CD4-positive, alpha-beta T cell treated with Interleukin-4 for 1 hour (primary cell): ENCODE measurements at places on chromosomes 1 and 21.

DNA sequence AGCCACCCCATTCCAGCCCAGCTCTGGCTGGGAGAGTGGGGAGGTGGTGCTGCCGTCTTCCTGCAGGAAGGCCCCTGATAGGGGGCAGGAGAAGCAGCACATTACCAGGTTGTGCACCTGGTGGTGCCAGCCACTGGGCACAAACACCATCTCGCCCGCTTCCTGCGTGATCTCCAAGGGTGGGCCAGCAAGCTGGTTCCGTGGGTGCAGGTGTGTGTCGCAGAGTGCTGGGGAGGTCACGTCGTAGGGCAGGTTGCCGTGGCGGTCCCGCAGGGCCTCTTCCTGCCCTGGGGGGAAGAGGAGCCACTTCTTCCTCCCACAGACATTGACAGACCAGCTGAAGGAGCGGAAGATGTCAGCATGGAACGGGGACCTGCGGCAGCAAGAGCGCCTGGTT, 1.8 kb downstream of the JMJD4 start:
- no peak for DNase-seq

DNA sequence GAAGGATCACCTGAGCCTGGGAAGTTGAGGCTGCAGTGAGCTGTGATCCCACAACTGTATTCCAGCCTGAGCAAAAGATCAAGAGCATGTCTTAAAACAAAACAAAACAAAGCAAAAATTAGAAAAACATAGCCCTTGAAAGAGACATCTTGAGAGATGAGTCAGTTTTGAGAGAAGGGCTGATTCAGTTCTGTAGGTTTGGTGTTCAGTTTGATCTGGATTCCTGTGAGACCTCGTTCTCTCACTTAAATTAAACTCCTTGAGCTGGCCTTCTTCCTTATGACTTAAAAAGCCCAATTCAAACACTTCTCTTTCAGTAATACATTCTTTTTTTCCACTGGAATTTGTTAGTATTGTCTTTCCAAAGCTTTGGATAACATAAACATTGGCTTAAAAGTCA, 164.2 kb downstream of the NRIP1 start:
- DNase-seq = no peak

DNA sequence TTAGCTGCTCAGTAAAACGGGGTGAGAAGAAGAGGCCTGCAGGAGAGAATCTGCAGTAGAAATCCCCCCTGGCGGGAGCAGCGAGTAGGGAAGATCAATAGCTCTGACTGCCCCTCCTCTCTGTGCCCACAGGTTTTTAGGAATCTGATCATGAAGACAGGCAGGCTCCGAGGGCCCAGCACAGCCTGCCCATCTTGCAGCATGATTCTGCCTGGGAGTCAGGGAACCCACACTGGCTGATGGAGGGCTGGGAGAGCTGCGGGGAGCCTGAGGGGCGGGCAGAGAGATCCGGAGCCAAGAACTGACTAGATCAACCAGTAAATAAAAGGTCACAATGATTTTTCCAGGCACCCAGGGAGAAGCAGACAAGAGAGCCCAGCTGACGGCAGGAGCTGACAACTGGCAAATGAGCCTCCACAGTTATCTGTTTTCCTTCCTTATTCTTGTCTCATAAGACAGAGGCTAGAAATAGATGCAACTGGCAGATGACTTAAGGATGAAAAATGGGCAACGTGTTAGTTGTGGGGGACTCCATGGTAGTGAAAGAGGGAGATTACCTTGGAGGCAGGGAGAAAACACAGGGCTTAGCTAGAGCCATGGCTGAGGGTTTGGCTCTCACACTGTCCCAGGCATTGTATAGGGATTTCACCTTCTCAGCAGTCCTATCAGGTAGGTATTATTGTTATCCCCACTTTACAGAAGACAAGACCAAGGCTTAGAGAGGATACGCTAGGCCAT, 116.2 kb downstream of the PLXNA2 start:
- no peak for DNase-seq

- peak; percentile 18 for DNase-seq
These were observed 136.5 kb downstream of the RERE start for GRCh38 chr1:8680664-8681650.

GRCh38 chr1:38076038-38076437, 29.4 kb upstream of the POU3F1 start:
- DNase-seq = no peak

DNA sequence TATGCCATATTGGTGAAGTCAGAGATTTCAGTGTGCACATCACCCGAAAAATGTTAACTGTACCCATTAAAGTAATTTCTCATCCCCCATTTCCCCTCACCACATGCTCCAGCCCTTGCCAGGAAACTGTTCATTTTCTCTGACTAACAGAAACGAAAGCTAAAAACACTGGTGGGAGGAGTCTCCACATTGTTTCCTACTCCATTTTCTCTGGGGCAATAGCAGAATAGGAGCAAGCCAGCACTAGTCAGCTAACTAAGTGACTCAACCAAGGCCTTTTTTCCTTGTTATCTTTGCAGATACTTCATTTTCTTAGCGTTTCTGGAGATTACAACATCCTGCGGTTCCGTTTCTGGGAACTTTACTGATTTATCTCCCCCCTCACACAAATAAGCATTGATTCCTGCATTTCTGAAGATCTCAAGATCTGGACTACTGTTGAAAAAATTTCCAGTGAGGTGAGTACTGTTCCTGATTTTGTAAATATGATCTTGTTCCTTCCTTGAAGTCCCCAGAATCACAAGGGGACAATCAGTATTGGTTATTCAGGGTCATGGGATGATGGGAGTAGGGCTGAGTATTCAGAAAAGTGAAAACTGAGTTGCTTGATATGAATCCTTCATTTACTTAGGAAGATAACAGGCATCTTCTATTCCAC, at the start of gene IFI16:
TSS of gene IFI16 (plus strand) at position 204 of the 658 bp plus-strand sequence. CDS start 4,774 bp downstream, outside the sequence.
- peak; percentile 83 for DNase-seq

- DNase-seq = no peak
These were observed 425.4 kb downstream of the ADGRL2 start for GRCh38 chr1:82226186-82226505.

GRCh38 chr21:42411197-42411869, 7.6 kb downstream of the UBASH3A start:
- DNase-seq = no peak

- no peak for DNase-seq
These were observed 67.4 kb downstream of the DMRTB1 start for GRCh38 chr1:53526451-53527101.

- no peak for DNase-seq
These were observed 35.2 kb upstream of the CTPS1 start for GRCh38 chr1:40944326-40944725.
